Testis (tissue), 5 donors: ENCODE measurements at places on chromosomes 2 and 18. TPM values are rescaled to one million over a fixed set of nuclear protein-coding genes. Genes with fewer than 3 reads are reported as not detected.
A peak's percentile ranks its signal among the peaks of the same experiment; 100 is the strongest.

The PROC gene
- total RNA-seq = not detected

- no peak overlapping the region for H3K27ac ChIP-seq
- H3K27me3 ChIP-seq = no peaks in the 10 kb centered on the region
- no peaks in the 10 kb centered on the region for H3K36me3 ChIP-seq
- H3K4me1 ChIP-seq = peaks cover 17% of the 10 kb centered on the region
- DNase-seq = no peak
- no peak overlapping the region for H3K4me3 ChIP-seq
These were observed 7.3 kb upstream of the CRYBA2 start for GRCh38 chr2:219000569-219000960.

DNA sequence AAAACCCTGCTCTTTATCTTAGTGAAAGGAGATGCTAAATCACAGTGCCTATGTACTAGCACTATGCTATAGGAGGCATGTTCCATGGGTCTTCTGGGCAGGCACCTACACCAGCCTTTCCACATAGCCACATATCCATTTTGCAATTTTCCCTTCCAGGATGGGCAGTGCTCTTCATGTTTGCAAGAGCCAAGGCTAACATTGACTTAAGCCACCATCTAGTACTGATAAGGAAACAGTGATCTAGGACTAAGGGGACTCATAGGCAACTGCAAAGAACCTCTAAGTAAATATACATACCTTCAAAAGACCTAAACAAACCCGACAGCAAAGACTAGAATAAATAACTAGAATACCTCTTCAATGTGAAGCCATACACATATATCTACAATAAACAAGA, 919.7 kb upstream of the GYPC start:
- H3K4me3 ChIP-seq = no peak overlapping the region
- no peak for DNase-seq
- H3K27me3 ChIP-seq = no peaks in the 10 kb centered on the region
- no peak overlapping the region for H3K27ac ChIP-seq
- no peaks in the 10 kb centered on the region for H3K36me3 ChIP-seq

DNA sequence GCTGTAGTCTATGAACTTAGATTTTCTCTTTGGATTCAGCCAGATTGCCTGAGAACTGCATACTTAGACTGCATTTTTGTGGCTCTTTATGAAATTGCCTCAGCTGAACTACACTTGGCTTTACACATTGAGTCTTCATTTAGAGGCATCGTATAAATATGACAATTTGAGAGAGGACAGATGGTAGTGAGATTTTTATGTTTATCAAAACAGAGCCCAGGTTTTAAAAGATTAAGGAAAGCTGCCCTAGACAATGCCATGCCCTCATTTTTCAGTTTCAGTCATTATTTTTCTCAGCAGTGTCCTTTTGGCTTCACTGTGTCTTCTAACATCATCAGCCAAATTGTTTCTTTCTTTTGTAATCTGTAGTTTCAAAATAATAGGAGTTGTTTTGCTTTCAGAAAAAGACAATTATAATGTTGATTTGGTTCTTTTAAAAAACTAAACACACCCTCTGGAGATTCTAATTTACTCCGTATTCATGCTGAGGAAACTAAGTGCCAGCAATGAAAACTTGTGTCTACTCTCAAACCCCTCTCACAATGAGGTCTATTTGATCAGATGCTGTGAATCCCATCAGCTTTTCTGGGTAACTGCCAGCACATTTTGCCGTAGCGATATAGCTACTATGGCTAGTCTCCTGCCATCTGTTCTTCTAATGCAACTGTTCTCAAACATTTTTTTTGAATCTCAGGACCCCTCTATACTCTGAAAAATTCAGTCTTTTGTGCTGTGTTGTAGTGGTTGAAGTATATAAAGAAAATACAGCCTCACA, 46.2 kb downstream of the TWSG1 start:
- H3K4me3 ChIP-seq = no peak overlapping the region
- no peak for DNase-seq
- no peak overlapping the region for H3K27ac ChIP-seq
- H3K27me3 ChIP-seq = no peaks in the 10 kb centered on the region

GRCh38 chr2:584863-585823, 92.1 kb downstream of the TMEM18 start:
- DNase-seq = no peak
- H3K4me3 ChIP-seq = no peak overlapping the region
- no peaks in the 10 kb centered on the region for H3K36me3 ChIP-seq
- H3K27me3 ChIP-seq = no peaks in the 10 kb centered on the region
- no peaks in the 10 kb centered on the region for H3K4me1 ChIP-seq

DNA sequence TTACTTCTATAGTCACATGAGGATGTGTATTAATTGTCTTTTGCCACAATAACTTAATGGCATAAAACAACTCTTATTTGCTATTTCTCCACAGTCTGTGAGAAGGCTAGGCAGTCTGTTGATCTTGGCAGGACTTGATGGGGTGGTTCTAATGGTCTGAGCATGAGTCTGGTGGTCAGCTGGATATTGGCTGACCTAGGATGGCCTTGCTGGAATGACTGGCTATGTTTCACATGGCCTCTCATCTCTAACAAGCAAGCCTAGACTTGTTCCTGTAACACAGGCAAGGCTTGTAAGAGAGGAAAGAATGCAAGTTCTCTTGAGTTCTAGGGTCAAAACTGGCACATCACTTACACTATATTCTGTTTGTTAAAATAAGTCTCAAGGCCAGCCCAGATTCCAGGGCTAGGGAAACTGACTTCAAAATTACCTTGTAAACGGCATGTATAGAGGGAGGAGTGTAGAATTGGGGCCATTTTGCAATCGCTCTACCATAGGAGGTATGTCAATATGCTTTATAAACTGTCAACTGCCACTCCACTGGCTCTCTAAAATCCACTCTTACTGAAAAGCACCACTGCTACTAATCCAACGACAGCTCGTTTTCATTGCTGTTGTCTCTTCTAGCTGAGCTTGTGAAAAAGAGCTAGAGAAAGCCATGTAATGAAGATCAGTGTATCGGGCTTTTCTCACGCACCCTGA, 325.0 kb upstream of the PKDCC start:
- H3K4me3 ChIP-seq = no peak overlapping the region
- DNase-seq = peak; percentile 78
- no peaks in the 10 kb centered on the region for H3K36me3 ChIP-seq
- peaks cover 14% of the 10 kb centered on the region for H3K4me1 ChIP-seq
- H3K27ac ChIP-seq = peak overlapping the region; percentile 1
- H3K27me3 ChIP-seq = no peaks in the 10 kb centered on the region

DNA sequence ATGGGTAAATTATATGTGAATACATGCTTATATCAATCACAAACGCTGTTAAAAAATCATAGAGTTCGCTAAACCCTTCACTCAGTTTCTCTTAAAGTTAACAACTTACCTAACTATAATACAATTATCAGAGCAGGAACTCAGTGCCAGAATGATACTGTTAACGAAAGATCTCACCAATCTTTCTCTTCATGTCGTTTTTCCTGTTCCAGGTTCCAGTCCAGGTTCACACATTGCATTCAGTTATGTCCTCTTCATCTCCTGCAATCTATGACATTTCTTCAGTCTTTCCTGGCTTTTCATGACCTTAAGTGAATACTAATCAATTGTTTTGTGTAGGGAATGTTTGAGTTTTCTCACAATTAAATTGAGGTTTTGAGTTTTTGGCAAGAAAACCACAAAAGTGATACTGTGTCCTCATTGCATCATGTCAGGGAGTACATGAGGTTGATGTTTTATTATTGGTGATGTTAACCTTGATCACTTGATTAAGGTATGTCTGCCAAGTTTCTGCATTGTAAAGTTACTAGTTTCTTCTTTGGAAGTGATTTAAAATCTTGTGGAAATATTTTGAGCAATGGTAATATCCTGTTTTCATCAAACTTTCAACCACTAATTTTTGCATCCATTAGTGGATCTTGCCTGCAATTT, 131.9 kb downstream of the ESCO1 start:
- H3K27me3 ChIP-seq = no peaks in the 10 kb centered on the region
- no peak overlapping the region for H3K27ac ChIP-seq
- DNase-seq = no peak
- H3K4me3 ChIP-seq = no peak overlapping the region
- no peaks in the 10 kb centered on the region for H3K4me1 ChIP-seq

DNA sequence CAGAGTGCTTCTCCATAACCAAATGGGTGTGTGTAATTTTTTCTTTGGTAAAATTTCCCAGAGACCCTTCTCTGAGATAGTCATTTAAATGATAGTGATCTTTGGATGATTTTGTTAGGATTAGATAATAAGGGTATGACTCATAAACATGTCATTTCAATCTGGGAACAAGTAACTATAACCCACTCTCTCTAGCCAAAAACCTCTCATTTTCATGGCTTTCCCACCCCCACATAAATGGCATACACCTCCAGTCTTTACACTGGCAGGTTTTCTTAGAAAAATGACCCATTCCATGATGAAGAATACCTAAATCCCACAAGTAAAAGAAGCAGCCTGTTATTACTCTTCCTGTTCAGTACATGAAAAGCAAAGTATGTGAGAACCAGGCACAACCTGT, 572.0 kb upstream of the ZEB2 start:
- H3K27me3 ChIP-seq = no peaks in the 10 kb centered on the region
- no peak overlapping the region for H3K4me3 ChIP-seq
- DNase-seq = no peak
- no peaks in the 10 kb centered on the region for H3K36me3 ChIP-seq
- H3K4me1 ChIP-seq = no peaks in the 10 kb centered on the region

DNA sequence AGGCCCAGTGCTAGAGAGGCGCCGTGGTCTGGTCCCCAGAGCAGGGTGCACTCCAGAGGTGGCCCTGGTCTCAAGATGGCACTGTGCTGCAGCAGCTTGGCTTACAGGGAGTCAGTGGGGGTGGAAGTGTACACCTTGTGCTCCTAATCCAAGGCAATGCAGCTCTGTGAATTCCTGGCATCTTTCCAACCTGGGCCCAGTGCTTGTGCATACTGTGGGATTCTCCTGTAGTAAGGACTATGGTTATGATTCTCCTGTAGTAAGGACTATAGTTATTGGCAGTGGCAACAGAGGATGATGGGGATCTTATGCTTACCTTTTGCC, 616.7 kb upstream of the REG3G start:
- no peak overlapping the region for H3K27ac ChIP-seq
- H3K36me3 ChIP-seq = no peaks in the 10 kb centered on the region
- DNase-seq = no peak
